ENCODE measurements at places on chromosomes 1 and 21.
A peak's percentile ranks its signal among the peaks of the same experiment; 100 is the strongest.

GRCh38 chr21:41899426-41900202, 20.5 kb upstream of the PRDM15 start:
- DNase-seq, result no peak

GRCh38 chr21:42164064-42164789, 54.7 kb upstream of the ABCG1 start:
- DNase-seq, result peak; percentile 36

- no peak for DNase-seq
These were observed 130.6 kb downstream of the HHIPL2 start for GRCh38 chr1:222417264-222417663.

GRCh38 chr1:31609514-31610118, 7.9 kb upstream of the HCRTR1 start:
- no peak for DNase-seq

DNA sequence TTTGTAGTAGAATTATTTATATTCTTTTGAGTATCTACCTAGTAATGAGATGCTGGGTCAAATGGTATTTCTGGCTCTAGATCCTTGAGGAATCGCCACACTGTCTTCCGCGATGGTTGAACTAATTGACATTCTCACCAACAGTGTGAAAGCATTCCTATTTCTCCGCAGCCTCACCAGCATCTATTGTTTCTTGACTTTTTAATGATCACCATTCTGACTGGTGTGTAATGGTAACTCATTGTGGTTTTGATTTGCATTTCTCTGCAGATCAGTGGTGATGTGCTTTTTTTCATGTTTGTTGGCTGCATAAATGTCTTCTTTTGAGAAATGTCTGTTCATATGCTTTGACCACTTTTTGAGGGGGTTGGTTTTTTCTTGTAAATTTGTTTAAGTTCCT, 15.3 kb upstream of the IL23R start:
- DNase-seq, result no peak

DNA sequence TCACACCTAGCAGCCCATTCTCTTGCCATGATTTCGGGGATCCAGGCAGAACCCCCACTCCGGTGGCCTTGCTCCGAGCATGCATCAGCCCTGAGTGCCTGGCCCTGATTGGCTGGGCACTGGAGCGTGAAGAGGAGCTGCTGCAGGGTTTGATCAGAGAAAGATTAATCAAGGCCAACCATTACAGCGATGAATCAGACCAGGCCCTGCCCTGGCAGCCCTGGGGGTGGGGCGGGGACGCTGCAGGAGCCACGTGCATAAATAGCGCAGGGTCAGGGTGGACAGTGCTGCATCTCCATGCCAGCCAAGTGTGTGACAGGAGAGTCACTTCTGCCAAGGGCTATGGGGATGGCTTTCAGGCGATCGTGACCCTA, 3.4 kb upstream of the FAM131C start:
- DNase-seq, result no peak

DNA sequence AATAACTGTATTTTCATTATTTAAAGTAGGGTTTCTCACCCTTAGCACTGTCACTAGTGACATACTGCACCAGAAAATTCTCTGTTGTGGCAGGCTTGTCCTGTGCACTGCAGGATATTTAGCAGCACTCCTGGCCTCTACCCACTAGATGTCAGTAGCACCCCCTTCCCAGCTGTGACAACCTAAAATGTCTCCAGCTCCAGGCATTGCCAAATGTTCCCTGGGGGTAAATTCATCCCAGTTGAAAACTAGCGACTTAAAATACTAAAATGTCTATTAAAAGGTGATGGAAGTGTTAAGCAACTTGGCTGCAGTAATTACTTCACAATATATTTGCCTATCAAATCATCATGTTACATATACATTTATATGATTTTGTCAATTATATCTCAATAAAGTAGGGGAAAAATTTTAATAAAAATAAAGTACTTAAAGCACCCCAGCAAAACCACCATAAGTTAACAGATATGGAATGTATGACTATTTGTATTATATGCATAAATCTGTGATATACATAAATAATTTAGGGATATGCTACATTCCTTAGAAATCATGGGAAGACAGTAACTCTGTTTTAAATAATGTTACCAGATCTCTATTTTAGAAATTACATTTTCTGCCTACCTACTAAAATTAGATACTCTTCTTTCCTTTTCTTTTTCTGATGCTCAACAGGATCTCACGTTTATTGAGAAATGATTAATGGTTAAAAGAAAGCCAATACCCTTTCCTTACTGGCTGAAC, 74.6 kb downstream of the ARID4B start:
- DNase-seq, result peak; percentile 80

GRCh38 chr1:11352816-11353799, 80.1 kb downstream of the UBIAD1 start:
- no peak for DNase-seq

GRCh38 chr1:15981679-15982078, 5.8 kb upstream of the ZBTB17 start:
- DNase-seq, result no peak

DNA sequence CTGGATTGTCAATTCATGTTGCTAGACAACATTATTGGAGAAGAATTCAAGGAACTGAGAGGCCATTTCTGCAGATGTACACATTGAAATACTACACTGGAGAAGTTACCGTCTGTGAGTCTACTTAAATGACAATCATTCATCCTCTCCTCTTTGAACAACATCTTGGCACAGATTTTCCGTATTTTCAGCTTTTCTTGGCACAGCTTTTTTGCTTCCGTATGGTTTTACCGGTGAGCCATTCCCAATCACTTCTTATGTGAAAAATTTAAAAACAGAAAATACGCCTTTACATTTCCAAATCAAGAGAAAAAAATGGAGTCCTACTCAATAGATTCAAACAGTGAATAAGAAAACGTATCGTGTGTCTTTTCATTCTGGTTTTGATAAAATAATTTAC, 1493.7 kb downstream of the AMY1C start:
- DNase-seq, result no peak

DNA sequence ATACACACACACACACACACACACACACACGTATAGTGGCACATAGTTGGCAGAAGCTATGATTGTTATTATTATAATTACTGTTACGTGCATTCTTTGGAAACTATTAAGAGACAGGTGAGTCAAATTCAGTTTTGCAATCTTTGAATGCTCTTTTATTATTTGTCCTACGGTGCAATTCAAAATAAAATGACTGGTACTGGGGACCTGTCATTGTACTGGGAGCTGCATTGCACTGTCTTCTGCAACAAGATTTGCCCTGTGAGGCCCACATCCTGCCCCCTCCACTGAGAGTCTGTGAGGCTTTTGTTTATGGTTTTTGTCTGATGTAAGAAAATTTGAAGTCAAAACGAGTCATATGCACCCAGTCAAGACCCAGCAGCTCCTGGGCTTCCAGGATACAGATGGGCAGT, 1.9 kb downstream of the LY9 start:
- no peak for DNase-seq

DNA sequence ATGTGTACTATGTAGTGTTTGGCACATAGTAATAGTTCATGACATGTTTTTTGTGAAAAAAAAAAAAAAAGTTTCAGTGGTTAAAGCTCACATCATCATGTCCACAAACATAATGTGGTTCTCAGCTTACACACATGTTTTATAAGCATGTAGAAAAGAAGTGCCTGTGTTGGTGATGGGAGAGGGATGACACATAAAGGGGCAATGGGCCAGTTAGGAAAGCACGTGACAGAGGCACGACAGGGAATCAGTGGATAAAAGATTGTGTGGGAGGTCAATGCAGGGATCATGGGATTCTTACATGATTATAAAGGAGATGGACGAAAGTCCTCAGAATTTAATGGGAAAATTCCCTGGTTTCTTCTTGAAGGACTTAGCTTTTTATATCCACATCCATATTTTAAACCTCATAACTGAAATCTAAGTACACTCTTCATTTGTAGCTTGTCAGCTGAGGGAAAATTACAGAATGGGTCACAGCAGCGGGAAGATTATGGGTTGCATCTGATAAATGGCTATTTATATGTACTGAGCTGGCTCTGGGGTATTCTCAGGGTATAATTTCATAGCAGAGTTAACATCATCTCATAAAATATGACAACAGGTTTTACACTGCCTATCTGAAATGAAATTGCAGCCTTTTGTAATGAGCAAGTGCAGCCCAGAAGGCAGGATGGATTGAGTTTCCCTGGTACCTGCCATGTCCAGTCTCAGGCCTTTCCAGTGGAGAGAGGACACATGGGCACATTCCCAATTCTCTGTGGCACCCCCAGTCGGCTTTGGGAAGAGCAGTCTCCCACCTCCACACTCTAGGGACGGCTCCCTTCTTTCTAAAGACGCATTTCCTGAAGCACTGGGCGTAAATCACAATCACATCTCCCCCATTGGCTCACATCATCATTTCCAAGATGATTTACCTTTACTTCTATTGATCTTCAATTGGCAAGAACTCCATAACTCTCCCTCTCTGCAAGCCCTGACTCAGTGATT, 42.3 kb upstream of the NHLH2 start:
- DNase-seq, result no peak

DNA sequence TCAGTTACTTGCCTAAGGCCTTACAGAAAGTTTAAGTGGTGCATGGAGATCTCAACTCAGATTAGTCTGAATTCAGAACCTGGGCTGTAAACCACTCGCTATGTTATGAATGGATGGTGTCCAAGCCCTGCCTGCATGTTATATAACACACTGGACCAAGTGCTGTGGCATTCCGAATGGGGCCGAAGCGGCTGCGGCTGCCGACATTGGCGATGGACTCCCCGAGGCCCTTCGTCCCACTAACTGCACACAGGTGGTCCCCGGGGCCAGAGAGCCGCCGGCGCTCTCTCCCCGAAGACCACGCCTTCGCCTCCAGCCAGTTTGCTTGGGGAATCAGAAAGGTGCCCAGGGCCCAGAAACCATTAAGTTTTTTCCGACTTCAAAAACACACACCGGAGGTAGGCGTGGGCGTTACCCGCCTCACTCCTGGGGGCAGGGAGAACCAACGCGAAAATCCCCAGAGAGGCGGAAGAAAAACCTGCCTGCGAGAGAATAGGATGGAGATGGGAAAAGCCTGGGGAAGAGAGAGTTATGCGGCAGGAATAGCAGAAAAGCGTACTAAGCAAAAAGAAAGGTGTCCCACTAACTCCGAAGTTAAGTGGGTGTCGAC, 579 bp upstream of the TENT5C start:
- DNase-seq, result peak; percentile 10

DNA sequence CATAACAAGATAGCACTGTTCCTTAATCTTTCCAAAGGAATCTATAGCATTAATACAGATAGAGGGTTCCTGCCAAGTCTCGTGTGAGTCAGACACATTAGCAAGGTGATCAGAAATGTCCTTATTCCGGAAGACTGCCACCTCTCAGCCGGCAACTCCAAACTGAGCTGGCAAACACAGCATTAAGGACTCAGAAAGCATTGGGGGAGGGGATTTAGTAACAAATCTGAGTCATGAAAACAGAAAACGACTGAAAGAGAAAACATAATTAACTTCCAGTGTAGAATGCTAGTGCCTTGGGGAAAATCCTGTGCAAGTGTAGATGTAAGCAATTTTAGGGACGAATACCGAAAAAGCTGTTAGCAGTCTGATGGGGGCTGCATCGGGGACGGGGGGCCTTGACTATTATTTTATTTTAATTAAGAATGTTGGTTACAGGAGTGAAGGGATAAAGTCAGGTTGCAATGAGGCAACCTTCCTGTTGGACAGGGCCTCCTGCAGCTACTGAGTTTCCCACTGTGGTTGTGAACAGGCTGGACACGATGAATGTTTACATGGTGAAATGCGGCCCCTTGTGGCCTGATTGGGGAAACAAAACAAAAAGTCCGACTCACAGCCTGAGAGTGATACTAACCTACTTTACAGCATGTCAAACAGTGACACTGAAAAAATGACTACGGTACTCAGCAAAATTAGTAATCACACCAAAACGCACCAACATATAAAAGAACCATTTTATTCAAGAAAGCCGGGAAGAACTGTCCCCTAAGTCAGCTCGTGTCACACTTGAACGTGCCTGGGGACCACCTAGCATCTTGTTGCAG, 20.7 kb downstream of the MIS18A start:
- DNase-seq, result peak; percentile 88

GRCh38 chr1:67897270-67897949, 64.1 kb upstream of the GNG12 start:
- peak; percentile 65 for DNase-seq

- DNase-seq, result peak; percentile 35
These were observed 53.5 kb downstream of the GLIS1 start for GRCh38 chr1:53685272-53686051.

GRCh38 chr1:82818586-82818985, 1017.9 kb downstream of the ADGRL2 start:
- no peak for DNase-seq

GRCh38 chr1:21350202-21350885, 60.1 kb upstream of the ECE1 start:
- no peak for DNase-seq

DNA sequence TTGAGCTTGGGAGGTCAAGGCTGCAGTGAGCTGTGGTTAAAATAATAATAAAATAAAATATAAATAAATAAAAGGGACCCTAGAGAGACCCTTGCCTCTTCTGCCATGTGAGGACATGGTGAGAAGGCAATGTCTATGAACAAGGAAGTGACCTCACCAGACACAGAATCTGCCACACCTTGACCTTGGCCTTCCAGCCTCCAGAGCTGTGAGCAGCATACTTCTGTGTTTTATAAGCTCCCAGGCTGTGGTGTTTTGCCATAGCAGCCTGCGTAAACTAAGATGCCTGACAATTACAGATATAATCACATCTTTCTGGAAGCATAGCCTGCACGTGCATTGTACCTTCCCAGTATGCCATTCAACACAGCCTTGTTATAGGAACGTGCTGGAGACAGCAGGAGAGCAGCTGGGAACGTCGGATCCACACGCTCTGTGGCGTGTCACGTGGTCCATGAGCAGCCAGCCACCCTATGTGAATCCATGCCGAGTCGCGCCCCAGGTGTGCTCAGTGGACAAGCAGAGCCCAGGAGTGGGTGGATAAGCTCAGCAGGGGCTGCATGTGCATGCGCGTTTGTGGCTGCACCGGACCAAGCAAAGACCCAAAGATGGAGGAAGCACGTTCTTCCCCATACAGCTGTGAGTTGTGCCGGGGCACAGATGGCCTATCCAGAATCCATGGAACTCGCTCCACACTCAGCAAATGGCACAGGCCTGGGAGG, 17.8 kb downstream of the WNT9A start:
- no peak for DNase-seq

DNA sequence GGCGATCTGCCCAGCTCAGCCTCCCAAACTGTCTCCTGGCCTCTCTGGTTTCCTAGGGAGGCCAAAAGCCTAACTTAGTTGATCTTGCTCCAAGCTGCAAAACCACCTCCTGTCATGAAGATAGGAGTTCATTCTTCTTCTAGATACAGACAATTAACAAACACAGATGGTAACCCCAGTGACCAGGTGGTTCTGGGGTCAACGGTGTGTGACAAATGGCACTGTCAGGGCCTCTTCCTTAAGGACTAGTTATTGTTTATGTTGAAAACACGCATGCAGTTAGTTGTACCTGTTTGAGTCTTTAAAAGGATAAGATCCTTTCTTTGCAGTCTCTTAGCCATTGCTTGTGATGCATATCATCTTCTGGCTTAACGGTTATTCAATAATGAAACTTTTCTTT, 4.6 kb upstream of the UMODL1 start:
- DNase-seq, result no peak

- no peak for DNase-seq
These were observed 30.1 kb downstream of the DHX9 start for GRCh38 chr1:182869241-182869666.

All from cardiac fibroblast (primary cell).